Lower lobe of right lung (tissue), 2 donors: ENCODE measurements at places on chromosomes 12 and 14. TPM values are rescaled to one million over a fixed set of nuclear protein-coding genes. Genes with fewer than 3 reads are reported as not detected.

The AGAP2 gene
- 5.7 TPM for total RNA-seq

The NTS gene
- total RNA-seq: 2.3 TPM

The KRT73 gene
- total RNA-seq: not detected

The DLGAP5 gene
- 0.97 TPM for total RNA-seq

The CBLN3 gene
- 2.3 TPM for total RNA-seq

GRCh38 chr14:61547186-61548069 is 147.9 kb upstream of the HIF1A start:
- DNase-seq: no peak

- DNase-seq: no peak
Observed at GRCh38 chr12:81143057-81143456, 65.2 kb downstream of the ACSS3 start.

GRCh38 chr12:52617403-52617785 is 965 bp downstream of the KRT73 start:
- DNase-seq: no peak

GRCh38 chr12:31477687-31478086 is 113.2 kb downstream of the DENND5B start:
- no peak for DNase-seq

DNA sequence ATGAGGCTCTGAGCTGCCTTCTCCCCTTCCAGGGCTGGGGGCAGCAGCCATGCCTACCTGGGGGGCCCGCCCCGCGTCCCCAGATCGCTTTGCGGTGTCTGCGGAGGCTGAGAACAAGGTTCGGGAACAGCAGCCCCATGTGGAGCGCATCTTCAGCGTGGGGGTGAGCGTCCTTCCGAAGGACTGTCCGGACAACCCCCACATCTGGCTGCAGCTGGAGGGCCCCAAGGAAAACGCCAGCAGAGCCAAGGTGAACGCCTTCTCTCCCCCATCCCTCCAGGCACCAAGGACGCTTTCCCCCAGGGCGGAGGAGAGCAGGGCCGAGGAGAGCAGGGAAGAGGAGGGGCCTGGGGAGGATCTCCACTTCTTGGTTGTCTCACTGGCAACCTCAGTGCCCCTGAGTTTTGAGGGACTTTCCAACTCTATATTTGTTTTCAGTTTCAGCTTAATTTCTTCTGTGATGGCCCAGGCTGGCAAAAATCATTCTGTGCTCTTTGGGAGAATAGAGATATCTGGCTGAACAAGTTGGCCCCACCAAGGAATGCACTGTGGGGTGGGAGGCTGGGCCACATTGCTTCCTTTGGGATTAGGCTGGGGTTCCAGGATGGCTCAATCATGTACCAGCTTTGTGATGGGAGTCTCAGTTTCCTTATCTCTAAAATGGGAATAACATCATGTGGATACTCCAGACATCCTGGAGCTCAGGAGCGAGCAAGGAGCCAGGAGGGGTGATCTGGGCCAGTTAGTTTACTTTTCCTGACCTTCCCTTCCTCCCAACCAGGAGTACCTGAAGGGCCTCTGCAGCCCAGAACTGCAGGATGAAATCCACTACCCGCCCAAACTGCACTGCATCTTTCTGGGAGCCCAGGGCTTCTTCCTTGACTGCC is 1.2 kb downstream of the KHNYN start:
- DNase-seq: no peak

DNA sequence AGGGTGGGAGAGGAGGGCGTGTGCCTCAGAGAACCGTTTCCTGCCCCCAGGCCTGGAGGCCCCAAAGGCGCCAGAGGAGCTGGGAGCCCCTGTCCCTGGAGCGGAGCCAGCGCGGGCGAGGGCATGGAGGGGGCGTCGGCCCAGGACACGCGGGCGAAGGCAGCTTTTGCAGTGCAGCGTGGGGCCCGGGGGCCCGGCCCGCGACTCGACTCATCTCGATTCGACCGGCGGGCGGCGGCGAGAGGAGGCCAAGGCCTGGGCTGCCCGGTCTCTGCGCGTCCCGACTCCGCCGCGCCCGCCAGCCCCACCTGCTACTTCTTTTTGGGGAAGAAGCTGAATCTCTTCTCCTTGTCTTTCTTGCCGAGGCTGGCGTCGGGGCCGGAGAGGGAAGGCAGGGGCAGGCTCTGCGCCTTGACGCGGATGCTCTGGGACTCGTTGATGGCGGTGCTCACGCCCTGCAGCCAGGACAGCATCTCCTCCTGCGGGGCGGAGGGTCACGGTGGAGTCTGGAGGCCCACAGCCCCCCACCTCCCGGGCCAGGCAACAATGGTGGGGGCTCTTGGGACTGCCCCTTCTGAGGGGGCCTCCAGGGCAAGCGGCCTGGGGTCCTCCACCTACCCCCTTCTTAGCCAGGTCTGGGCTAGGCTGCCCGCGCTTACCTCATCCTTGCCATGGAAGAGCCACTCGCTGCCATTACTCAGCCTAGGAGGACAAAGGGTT is 44.9 kb downstream of the PLEKHG3 start:
- DNase-seq: no peak

- DNase-seq: no peak
Observed at GRCh38 chr12:68815232-68815927, 7.4 kb downstream of the MDM2 start.

DNA sequence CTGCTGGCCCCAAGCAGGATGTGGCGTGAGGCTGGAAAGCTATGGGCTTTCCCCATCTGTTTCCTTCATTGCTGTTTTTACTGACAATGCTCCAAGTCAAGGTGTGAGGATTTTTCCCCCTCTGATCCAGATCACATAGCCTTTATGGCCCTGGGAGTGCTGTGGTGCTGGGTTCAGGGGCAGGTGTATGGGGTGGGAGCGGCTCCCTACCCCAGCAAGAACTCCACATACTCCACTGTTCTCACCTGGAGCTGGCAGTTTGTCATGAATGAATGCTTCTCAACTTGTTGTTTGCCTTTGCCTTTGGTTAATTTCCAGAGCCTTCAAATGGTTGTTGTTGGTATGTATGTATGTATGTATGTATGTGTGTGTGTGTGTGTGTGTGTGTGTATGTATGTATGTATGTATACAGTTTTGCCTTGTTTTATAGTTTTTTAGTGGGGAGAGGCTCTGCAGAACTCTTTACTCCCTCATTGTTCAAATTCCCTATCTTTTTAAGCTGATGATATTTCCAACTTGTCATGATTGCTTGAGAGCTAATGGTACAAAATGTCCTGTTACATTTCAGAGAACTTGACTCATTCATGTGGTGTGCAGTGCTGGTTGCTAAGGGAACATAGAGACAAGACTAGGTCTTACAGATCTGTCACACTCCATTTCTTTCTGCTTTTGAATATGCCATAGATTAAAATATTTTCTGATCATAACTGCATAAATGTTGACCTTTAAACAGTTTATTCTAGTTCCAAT is 36.6 kb upstream of the ASPG start:
- no peak for DNase-seq

GRCh38 chr14:91402771-91403600 is 14.6 kb downstream of the CCDC88C start:
- peak; percentile 47 for DNase-seq

DNA sequence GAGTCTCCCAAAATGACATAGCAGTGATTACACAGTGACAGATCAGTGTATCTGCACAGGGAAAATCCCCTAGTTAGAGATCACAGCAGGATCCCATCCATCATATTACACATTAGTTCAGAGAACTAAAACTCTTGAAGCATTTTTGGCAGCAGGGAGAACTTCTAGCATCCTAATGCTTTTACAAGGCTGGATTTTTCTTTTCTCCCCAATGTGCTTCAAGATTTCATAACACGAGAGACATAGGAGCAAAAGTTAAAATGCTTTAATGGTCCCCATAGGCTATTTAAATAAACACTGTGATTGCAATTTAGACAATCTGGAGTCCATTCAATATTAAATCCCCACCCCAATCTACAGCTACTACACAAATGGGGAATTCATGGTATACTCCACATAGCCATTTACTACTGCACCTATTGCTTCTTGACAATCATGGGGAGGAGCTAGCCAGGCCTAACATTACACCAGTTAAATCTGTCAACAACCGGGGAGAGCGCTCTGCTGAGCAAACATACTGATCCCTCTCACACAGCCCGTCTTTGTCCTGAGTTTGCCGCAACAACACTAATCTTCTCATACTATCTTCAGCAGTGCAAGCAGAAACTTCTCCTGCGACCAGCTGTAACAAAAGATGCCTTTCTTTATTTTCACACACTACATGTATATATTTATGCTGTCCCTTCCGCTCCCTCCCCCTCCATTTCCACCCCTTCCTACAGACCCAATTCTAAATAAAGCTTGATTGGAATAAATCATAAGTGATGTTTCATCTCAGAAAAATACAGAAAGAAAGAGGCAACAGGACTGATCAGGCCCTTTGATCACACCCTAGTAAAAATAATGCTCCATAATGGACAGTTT is 120.3 kb upstream of the SOX5 start:
- no peak for DNase-seq

- DNase-seq: no peak
Observed at GRCh38 chr12:121089031-121089812, 43.5 kb upstream of the P2RX7 start.

GRCh38 chr12:109139791-109140190 is 23.4 kb downstream of the ACACB start:
- no peak for DNase-seq
